T-helper 17 cell (primary cell): ENCODE measurements at places on chromosomes 5 and 9.

DNA sequence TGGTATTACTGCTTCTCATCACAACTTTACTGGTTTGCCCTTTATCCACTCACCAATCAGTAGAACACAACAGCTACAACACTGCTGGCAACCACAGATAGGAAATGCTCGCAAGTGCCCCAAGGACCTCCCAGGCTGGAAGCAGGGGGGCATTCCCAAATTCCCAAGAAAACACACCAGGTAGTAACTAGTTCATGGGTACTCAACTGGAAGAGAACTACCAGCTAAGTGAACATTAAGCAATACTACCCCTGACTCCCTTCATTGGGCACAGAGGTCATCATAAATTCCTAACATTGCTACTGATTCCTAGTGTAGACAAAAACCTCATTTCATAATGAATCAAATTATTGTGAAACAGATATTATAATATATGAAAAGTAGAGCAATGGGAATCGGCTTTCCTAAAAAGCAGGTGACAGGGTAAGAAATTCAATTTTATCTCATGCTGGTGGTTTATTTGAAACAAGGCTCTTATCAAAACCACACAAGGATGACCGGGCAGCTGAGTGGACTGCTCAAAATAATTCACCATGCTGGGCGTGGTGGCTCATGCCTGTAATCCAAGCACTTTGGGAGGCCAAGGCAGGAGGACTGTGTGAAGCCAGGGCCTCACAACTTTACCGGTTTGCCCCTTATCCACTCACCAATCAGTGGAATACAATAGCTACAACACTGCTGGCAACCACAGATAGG, 81.6 kb downstream of the TLE1 start:
- DNase-seq: no peak

DNA sequence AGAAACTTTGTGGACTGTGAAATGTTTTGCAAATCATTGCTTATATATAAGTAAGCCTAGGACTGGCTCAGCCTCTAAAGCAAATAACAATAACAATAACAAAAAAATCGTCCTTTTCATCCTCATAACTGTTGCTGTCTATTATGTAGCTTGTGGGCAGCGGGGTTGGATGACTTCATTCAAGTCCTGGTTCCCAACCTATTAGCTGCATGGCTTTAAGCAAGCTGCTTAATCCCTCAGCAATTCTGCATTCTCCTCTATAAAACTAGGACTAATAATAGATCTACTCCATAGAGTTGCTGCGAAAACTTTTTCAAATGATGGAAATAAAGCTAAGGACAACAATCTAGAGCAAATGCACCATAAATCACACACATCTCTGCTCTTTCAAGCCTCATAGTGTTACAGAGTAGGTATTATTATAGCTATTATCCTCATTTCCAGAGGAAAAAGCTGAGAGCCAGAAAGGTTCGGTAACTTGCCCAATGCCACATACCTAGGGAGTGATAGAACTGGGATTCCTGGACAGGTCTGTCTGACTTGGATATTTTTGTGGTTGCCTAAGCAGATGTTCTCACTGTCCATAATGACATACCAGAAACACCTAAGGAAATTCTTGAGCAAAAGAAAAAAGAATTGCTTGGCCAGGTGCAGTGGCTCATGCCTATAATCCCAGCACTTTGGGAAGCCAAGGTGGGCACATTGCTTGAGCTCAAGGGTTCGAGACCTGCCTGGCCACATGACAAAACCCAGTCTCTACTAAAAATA, 98.8 kb upstream of the ADRA1B start:
- DNase-seq: no peak

DNA sequence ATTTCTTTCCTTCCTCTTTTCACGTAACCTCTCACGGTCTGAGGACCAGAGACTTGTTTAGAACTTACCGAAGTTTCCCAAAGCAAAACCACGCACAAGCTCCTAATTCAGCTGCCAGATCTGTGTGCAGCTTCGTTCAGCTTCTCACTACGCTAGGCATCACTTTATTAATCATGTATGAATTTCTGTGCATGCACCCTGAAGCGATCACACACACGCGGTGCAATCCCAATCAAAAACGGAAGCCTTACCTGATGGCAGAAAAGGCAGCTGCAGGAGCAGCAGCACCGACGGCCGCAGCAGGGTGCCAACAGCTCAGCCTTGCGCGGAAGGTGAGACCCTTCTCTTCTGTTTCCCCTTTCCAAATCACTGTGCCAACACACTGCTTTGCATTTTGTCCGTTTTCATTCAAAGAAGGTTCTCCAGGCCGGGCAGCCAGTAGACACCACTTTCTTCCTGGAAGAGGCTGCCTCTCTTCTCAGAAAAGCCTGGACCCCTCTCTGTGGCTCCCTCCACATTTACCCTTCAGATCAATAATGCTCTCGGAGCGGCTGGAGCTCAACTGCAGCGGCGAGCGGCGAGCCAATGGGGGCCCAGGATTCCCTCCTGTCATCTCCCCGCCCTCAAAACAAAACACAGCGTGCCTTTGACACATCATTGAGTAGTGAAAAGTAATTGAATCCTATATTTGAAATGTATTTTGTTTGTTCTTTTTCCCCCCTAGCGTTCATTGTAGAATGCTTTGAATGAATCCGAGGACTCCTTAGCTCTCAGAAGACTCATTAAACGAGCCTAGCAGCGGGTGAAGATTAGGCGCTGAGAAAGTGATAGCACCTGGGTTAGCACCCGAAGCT, at the start of gene CDH12:
Gene CDH12 (minus strand): TSS at position 538 of the 854 bp plus-strand sequence.
- no peak for DNase-seq

- no peak for DNase-seq
Measured at GRCh38 chr5:61071526-61071925, 90.7 kb downstream of the SMIM15 start.

DNA sequence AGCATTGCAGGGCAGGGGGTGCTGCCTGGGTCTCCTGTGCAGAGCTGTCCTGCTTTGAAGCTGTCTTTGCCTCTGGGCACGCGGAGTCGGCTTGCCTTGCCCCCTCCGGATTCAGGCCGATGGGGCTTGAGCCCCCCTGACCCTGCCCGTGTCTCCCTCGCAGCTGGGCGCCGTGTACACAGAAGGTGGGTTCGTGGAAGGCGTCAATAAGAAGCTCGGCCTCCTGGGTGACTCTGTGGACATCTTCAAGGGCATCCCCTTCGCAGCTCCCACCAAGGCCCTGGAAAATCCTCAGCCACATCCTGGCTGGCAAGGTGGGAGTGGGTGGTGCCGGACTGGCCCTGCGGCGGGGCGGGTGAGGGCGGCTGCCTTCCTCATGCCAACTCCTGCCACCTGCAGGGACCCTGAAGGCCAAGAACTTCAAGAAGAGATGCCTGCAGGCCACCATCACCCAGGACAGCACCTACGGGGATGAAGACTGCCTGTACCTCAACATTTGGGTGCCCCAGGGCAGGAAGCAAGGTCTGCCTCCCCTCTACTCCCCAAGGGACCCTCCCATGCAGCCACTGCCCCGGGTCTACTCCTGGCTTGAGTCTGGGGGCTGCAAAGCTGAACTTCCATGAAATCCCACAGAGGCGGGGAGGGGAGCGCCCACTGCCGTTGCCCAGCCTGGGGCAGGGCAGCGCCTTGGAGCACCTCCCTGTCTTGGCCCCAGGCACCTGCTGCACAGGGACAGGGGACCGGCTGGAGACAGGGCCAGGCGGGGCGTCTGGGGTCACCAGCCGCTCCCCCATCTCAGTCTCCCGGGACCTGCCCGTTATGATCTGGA, 2.7 kb downstream of the CEL start:
- DNase-seq: no peak

DNA sequence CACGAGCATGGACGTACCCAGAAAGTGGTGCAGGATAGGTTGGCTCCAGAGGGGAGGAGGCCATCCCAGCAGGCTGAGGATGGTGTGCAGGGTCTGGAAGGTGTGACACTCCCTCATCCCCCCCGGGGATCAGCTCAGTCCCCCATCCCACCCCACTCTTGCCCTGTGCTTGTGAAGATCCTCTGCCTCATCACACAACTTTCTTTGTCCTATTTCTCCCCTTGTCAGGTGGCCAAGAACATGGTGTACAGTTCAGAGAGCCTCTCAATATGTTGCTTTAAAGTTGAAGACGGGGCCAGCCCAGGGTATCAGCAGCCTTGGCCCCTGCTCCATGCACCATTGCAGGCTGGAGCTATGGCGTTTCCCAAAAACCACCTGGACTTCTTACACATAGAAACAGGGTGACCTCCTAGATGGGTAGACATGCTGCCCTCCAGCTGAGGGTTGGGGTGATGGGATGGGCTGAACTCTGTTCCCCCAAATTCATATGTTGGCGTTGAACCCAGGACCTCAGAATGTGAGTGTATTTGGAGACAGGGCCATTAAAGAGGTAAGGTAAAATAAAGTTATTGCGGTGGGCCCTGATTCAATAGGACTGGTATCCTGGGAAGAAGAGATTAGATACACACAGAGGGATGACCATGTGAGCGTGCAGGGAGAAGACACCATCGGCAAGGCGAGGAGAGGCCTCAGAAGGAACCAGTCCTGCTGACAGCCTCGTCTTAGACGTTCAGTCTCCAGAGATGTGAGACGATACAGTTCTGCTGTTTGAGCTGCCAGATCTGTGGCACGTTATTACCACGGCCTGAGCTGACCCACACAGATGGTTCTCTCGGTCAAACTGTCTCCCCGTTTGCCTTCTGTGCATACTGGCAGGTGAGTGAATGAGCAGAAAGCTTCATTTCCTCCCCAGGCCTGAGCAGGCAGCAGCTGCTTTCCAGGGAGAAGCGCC, 272.5 kb downstream of the GADD45G start:
- DNase-seq: no peak

- DNase-seq: no peak
Measured at GRCh38 chr5:159704160-159704559, 212.1 kb upstream of the ADRA1B start.

DNA sequence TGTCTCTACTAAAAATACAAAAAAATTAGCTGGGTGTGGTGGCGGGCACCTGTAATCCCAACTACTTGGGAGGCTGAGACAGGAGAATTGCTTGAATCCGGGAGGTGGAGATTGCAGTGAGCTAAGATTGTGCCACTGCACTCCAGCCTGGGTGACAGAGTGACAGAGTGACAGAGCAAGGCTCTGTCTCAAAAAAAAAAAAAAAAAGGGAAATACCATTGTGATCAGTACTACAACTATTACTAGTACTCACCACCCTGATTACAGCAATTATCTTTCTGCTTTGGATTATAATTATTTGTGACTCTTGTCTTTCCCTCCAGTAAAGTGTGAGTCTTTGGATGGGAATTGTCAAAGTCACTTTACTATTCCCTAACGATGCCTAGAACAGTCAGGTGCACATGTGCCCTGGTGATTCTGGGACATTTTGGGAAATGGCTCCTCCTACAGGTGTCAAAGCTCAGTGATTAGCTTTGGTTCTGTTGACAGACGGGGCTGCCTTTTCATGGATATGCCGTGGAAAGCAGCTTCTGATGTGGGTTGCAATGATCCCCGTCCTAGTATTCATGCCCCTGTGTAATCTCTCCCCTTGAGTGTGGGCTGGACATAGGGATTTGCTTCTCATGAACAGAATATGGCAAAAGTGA, 31.8 kb upstream of the FRRS1L start:
- DNase-seq: no peak

DNA sequence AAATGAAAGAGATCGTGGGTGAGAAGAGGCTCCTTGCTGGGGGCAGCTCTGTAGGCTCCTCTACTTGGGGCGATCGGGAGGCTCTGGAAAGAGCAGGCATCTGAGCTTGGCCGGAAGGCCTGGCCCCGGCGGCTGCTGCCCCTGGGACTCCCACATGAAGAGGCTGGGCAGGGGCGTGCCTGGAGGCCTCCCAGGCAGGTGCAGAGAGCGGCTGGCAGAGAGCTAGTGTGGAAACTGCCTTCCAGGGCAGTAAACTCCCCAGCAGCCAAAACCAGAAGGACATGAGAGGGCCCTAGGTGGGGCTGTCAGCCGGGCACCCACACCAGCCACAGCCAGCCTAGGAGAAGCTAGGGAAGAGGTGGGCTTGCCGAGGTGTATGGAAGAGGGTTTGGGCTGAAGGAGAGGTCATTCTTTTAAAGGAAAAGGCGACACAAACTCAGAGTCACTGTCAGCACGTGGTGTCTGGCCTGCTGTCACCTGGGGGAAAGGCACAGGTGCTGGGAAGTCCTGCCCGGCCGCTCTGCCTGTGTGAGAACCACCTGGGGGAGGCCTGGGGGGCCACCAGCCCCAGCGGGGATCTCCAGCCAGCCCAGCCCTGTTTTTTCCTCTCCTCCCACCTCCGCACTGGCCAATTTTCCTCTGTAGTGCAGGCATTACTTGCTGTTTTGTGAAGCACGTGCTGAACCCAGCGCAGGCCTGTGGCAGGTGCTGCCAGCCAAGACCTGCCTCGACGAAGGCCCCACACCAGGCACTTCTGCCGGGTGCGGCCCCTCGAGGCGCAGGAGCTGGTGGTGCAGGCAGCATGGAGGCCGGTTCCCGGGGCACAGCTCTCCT, 44.8 kb upstream of the EGFL7 start:
- DNase-seq: no peak

- DNase-seq: no peak
Measured at GRCh38 chr9:23526806-23527205, 299.2 kb downstream of the ELAVL2 start.

DNA sequence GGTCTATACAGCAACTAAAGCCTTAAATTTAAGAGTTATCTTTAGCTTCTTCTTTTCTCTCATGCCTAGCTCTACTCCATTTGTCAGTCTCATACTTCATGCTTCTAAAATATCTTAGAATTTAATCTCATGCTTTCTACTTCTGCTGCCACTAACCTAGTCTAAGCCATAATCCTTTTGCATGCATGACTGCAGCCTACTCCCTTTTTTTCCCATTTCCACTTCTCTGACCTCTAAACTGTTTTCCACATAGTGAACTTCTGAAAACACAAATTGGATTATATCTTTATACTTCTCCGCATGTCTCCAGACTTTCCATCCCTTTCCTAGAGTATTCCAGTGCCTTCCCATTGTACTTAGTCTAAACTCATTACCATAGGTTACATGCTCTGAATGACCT, 193.0 kb downstream of the XRCC4 start:
- DNase-seq: no peak

DNA sequence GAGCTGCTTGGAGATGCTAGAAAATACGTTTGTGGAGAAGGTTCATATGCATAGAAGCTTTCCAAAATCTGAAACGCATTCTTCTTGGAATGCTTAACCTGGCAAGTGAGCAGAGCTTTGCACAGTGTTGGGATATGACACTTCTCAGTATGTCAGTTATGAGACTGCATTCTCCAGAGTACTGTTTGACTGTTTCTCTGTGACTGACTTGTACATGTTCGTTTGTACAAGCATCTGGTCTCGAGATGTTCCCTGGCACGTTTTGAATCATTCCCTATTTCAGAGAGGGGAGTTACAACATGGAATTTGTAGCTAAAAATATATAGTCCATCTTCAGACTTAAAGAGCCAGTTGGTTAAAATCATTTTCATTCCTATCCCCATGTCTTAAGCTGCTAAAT, 272.4 kb downstream of the ARRDC3 start:
- DNase-seq: no peak

GRCh38 chr5:88244686-88245085, 24.0 kb downstream of the TMEM161B start:
- no peak for DNase-seq

DNA sequence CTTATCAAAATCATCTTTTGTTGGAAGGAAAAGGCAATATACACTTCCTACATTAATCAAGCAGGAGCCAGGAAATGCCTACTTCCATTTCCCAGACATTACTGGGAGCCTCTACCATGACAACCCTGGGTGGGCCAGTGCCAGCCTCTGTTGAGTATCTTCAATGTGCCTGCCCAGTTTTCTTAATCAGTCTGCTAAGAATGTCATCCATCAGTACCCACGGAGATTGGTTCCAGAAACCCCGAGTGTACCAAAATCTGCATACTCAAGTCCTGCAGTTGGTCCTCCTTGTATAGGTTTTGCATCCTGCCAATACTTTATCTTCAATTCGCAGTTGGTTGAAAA, 82.4 kb downstream of the MARCHF3 start:
- no peak for DNase-seq

- DNase-seq: no peak
Measured at GRCh38 chr9:115367780-115368525, 250.0 kb upstream of the TNC start.
